ENCODE measurements at places on chromosomes 4 and X. TPM values are rescaled to one million over a fixed set of nuclear protein-coding genes. Genes with fewer than 3 reads are reported as not detected.

The ARHGAP10 gene
- total RNA-seq = 8.3 TPM

The OPN1MW gene
- not detected for total RNA-seq

The PWWP3B gene
- total RNA-seq = not detected

The TLL1 gene
- 10.3 TPM for total RNA-seq

The TRIM60 gene
- not detected for total RNA-seq

The KCND1 gene
- 0.24 TPM for total RNA-seq

The HPSE gene
- total RNA-seq = 2.9 TPM

The EPGN gene
- not detected for total RNA-seq

The ASB5 gene
- total RNA-seq = not detected

The MAGEA8 gene
- total RNA-seq = not detected

The GPR119 gene
- total RNA-seq = not detected

The MND1 gene
- total RNA-seq = 11.2 TPM

GRCh38 chr4:94927696-94928095, 169.9 kb downstream of the BMPR1B start:
- no peak for DNase-seq

DNA sequence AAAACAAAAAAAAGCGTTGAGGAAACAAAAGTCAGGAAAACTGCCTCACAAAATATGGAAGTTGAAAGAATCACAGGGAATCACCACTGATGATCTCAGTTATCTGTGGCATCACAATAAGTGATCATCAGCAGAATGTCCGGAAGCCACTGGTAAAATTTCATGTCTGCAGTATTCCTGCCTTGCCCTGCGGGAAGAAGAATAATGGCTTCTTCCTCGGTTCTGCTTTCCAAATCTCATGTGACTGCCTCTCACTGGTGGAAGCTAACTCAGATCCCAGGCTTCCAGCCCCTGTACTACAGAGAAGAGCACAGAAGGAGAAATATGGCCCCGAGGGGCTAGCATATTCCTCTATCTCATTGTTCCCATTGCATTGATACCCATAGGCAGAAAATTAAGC, 12.7 kb upstream of the ZNF330 start:
- no peak for DNase-seq

DNA sequence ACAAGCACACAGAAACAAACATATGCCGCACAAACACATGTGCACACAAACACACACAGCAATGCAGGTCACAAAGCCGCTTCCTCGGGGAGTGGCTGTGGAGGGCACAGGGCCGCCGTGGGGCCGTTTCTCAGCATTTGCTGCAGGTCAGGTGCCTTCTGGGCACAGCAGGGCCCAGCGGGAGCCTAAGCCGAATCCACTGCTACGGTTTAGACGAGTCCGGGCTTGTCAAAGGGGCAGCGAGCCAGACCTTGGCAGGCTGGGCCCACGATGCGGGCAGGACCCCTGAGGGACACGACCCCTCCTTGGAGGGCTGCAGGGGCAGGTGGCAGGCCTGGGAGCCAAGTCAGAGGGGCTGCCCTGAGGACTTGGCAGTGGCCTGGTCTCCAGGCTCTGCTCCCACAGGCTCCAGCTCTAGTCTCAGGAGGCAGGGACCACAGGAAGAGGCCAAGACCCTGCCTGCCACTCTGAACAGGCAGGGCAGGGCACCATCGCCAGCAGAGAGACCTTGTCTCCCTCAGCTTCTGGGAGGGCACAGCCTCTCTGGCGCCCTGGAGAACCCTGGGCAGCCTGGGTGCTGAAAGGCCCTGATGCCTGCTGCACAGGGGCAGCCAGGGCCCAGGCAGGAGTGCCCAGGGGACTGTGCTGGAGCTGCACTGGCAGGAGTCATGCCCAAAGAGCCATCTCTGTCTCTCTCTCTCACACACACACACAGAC, 5.5 kb upstream of the ATP2B3 start:
- DNase-seq = no peak

GRCh38 chr4:165326831-165327210, 648 bp upstream of the MSMO1 start:
- no peak for DNase-seq

- DNase-seq = no peak
Observed at GRCh38 chr4:8323947-8324555, 54.5 kb downstream of the HTRA3 start.

DNA sequence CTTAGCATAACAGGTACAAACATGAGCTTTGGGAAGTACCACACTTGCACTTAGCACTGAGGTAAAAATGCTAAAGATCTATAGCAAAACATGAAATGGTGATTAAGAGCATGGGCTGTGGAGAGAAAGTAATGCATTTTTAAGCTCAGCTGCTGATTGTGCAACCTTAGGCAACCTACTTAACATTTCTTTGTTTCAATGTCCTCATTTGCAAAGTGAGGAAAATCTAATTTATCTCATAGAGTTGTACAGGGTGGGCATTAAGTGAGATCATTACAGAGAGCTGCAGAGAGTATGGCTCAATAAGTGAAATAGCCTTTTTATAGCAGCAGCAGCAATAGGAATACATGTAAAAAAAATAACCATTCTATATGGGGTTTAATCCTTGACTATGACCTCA, 87.0 kb downstream of the PAK3 start:
- DNase-seq = no peak

DNA sequence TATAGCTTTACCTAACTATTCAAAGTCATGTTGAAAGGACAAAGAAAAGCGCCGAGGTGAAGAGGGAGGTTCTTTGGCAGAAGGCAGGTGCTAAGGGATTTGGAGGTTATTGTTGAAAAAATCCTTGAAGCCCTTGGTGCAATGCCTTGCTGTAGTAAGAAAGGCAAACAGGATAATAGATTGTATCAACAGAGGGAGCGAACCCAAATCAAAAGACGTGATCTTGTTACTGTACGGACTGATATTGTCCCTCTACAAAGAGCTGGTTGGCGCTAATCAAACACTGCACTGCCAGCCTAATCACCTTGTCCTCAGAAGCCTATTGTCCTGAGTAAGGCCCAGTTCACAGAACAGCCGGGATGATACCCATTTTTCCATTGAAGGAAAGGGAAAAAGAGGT, 182.9 kb downstream of the ZIC3 start:
- DNase-seq = no peak

DNA sequence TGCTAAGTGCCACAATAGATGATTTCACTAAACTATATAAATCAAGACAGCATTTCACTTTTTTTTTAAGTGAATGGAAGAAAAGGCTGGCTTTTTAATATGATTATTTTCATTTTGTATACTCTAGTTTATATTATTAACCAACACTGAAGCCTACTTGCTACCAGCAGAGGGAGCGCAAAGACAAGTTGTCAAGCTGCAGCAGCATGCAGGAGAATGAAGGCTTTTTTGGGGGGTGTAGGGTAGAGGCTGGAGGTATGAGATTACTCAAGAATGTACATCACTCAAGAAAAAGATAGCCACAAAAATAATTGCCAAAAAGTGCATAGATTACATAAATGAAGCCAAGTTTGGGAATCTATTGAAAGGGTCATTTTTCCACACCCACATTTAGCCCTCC, 519.5 kb downstream of the FGF13 start:
- DNase-seq = no peak

GRCh38 chr4:73068491-73069337, 802 bp downstream of the COX18 start:
- DNase-seq = peak; percentile 45

GRCh38 chr4:3297066-3297859, 4.4 kb downstream of the RGS12 start:
- no peak for DNase-seq

GRCh38 chr4:164755432-164755831, 1.5 kb downstream of the SMIM31 start:
- no peak for DNase-seq

GRCh38 chr4:141329174-141329569, 108.5 kb downstream of the ZNF330 start:
- DNase-seq = no peak

DNA sequence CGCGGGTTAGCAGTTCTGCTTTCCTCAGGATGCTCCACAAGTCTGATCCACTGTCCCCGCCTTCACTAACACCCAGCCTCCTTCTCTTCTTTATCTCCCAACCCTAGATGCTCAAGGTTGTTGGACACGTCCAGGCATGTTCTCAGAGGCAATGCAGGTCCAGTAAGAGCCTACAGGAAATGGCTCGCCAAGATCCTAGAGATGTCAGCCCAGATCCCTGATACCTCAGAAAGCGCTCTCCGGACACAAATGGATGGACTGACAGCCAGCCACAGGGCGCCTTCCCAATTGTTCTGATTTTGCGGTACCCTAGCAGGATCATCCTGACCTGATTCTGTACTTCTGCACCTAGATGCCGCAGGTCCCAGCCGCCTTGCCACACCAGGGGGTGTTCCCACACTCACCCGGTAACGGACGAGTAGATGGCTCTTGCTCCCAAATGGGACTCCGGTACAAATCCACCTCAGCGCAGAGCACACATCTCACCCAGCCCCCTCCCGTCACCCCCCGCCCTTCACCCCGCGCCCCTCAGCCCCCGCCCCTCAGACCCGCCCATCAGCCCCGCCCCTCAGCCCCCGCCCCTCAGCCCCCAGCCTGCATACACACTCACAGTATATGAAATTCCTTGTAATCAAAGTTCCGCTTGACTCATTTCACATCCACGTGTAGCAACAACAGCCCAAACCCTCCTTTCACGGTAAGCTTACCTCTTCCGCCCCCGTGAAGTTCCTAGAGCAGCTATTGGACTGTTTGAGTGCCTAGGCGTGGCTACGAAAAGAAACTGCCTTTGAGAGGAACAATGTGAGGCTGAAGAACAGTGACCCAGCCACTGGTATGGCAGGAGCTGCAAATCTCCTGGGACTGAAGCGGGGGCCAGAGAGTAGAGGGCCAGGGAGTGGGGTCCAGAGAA, at the start of gene EDA2R:
TSS of gene EDA2R (minus strand) at position 488 of the 910 bp plus-strand sequence. CDS start 23,058 bp downstream, outside the sequence.
- DNase-seq = peak; percentile 88

DNA sequence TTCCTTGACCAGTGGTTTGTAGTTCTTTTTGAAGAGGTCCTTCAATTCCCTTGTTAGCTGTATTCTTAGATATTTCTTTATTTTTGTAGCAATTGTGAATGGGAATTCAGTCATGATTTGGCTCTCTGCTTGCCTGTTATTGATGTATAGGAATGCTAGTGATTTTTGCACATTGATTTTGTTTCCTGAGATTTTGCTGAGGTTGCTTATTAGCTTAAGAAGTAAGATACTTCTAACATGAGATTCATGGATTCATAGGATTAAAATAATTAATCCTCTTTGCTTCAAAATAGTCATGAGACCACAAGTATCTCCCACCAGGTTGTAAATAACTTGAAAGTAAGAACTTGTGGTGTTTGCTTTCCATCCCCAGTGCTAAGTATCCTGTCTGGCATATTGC, 308.9 kb downstream of the DTHD1 start:
- DNase-seq = no peak

DNA sequence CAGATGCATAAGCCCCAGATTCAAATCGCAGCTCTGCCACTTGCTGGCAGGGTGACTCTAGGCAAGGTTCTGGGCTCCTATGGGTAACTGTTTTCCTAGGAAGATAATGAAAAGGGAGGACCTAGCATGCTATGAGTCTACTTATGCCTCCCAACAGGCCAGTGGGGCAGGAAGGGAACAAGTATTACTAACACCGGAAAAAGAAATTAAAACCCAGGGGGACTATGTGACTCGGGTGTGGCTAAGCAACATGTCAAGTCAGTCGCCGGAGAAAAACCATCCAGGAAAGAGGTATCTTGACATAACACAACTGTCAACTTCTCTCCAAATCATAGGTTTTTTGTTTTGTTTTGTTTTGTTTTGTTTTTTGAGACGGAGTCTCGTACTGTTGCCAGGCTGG, 45.5 kb upstream of the RBPJ start:
- DNase-seq = no peak

- no peak for DNase-seq
Observed at GRCh38 chrX:43238461-43238945, 417.6 kb upstream of the MAOA start.

DNA sequence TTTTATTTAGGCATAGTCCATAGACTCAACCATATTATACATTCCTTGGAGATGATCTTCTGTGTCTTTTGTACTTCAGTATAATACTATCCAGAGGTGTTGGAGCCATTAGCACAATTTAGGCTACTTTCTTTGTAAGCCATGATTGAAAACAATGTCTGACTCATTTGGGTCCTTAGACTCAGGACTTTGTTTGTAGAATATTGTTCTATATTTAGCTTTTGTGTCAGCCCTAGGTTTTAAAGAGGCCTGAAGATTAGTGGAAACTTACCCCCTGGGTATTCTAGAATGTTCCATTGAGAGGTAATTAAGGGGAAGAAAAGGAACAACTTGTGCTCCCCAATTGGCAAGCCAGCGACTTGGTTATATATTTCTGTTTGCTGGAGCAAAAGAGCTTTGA, 145.2 kb upstream of the SCML1 start:
- DNase-seq = no peak

DNA sequence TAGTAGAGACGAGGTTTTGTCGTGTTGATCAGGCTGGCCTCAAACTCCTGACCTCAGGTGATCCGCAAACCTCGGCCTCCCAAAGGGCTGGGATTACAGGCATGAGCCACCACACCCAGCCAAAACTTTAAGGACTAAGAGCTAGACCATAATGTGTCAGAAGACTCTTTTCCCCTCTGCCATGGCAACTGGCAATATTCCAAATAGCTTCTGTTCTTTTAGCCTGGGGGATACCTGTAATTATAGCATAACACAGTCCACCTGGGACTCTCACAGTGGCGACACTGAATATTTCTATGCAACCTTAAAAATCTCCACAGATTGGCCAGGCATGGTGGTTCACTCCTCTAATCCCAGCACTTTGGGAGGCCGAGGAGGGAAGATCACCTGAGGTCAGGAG, 45.5 kb upstream of the RBM47 start:
- DNase-seq = peak; percentile 6

GRCh38 chr4:84971319-84971932, 4.9 kb upstream of the WDFY3 start:
- no peak for DNase-seq

GRCh38 chr4:109072595-109072994, 229.9 kb downstream of the COL25A1 start:
- DNase-seq = no peak

- no peak for DNase-seq
Observed at GRCh38 chr4:5933116-5933515, 40.2 kb upstream of the CRMP1 start.

DNA sequence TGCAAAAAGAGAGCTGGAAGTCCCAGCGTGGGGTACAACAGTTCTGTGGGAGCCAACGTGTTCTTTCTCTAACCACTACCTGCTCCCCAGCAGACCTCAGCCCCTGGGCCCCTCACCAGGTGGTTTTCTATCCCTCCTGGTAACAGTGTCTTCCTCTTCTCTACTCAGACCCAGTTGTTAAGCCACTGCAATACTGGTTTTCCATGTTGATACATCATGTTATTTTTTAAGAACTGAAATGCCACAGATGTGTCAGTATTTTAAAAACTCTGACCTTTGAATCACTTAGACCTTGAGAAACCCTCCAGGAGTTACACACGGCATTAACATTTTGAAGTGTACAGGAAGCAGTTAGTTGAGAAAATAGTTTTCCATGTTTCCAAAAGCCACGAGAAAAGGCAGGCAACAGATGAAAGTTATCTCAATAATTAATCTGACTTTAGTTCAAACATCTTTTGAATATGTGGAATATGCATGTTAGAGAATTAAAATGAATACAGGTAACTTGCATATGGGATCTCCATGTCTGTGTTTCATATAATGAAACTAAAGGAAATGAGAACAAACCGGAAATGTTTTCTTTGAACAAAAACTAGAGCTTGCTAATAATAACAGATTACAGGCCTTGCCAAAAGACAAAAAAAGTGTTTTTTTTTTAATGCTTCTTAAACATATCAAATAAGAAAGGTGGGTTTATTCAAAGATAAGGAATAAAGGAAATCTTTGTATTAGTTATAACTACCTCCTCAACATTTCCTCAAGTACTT, 108.8 kb downstream of the ZNF827 start:
- DNase-seq = no peak
